ENCODE measurements at places on chromosomes 12 and 14.

DNA sequence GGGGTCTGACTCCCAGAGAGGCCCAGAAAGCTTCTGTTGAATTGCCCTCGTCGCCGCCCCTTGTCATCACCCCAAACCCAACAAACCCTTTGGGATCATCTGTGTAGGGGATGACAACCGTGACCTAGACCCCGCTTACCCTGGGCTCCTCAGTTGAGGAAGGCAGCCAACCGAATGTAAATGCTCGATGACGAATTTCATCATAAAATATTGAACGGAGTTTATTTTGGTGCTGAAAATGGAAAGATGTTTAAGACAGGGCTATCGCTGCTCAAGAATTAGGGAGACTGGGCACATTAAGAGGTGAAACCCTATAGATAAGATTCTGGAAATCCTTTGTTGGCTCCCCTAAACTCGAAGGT is 512 bp downstream of the ACTR10 start:
- DNase-seq: no peak

GRCh38 chr14:88252498-88252897 is 70.6 kb downstream of the KCNK10 start:
- no peak for DNase-seq

GRCh38 chr14:77902811-77903210 is 102.9 kb downstream of the ADCK1 start:
- DNase-seq: no peak

- DNase-seq: no peak
These were observed 6.7 kb upstream of the RPS6KA5 start for GRCh38 chr14:91067186-91067585.

- no peak for DNase-seq
These were observed 63.5 kb downstream of the MED13L start for GRCh38 chr12:116213885-116214527.

DNA sequence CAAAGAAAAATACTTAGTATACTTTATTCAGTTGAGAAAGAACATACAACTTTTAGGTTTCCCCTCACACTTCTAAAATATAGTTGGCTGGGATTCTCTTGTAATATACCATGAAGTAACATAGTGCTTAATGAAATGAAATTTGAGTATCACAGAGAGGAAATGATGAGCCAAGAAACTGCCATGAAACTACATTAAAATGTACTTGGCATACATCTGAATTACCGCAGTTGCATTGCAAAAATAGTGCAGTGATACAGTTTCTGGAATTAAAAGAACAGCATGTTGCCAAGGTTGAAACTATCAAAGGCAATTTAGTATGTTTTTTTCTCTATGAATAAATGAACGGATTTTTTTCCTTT is 389.2 kb downstream of the TMEM117 start:
- DNase-seq: no peak

GRCh38 chr14:85380881-85381280 is 149.1 kb upstream of the FLRT2 start:
- DNase-seq: no peak

GRCh38 chr14:105043641-105044040 is 21.6 kb downstream of the GPR132 start:
- no peak for DNase-seq

GRCh38 chr12:105748806-105749600 is 389.8 kb downstream of the NUAK1 start:
- no peak for DNase-seq

DNA sequence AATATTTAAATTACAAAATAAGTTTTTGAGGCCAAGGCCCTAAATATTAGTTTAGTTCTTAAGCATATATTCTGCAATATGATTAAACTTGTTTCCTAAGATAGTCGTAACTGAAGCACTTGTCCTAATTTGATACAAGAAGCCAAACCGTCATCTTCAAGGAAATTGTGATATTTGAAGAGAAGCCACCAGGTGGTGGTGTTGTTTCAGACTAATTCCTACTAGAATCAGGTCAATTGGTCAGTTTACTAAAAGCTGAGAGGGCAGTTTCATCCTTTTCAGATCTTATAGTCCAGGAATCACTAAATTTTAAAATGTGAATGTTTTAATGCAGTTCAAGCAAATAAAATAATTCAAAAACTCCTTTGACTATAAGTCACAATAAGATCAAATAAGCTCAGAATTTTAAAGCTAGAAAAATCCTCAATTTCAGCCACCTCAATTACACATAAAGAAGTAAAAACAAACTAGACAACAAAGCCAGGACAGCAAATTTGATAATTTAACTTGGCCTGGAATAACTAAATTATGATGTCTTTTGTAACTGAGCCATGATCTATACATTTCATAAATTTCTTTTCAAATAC is 7.1 kb upstream of the ARL1 start:
- DNase-seq: no peak

DNA sequence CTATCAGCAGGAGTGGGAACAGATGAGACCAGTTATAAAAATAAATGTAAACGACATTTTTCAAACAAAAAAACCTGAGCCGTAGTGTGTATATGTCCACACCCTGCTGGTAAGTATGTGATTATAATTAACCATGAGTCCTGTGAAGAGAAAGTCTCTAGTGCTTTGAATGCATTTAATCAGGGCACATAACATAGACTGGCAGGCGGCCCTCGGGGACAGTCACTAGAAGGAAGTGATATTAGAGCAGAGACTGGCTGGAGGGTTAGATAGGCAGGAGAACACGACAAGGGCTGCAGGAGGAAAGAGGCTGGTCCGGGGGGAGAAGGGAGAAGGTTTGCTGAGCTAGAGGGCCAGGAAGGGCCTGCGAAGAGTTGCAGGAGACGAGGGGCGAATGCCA is 23.8 kb upstream of the ELK3 start:
- no peak for DNase-seq

DNA sequence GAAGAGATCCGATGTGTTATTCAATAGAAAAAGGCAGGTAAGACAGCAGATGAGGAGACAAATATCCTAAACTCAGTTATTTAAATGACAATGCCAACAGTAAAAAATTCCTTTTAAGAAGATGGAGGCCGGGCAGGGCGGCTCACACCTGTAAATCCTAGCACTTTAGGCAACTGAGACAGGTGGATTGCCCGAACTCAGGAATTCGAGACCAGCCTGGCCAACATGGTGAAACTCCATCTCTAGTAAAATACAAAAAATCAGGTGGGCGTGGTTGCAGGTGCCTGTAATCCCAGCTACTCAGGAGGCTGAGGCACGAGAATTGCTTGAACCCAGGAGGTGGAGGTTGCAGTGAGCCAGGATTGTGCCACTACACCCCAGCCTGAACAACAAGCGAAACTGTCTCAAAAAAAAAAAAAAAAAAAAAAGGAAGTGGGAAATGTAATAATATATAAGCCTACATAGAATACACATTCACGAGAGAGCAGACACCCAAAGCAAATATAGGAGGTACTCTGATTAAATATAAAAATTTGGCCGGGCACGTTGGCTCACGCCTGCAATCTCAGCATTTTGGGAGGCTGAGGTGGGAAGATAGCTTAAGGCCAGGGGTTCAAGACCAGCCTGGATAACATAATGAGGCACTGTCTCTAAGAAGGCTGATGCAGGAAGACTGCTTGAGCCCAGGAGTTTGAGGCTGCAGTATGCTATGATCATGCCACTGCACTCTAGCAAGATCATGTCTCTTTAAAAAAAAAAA is 19.0 kb downstream of the CORO1C start:
- DNase-seq: no peak

DNA sequence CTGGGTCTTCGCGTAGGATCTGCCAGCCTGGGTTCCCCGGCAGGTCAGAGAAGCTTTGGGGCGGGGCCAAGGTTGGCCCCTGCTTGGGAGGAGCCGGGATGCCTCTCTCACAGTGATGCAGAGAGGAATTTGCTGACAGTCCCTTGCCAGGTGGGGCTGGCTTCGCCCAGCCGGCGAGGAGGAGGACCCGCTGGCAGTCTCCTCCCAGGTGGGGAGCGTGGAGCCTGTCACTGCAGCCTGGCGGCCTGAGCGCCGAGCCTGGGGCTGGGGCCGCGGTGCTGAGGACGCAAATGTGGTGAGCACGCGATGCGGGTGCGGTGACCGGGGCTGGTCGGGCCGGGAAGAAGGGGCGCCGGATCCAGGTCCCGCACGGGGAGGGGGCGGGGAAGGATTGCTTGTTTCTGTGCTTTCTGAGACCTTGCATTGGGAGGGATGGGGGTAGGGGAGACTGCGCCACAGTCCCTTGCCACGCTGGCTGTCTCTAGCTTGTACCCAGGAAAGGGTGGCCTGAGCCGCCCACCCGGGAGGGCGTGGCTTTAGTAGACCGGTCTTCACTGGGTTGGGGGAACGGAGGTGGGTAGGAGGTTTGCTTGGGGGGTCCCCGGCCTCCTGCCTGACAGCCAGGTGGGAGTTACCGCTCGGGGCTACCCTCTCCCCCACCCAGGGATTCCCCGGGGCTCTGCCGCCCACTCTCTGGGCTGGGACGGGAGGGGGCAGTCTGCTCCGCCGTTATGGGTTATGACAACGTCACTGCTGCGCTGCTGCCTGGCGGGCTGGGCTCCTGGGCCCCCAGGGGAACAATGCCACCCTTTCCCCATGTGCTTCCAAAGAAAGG is at the start of gene TMEM63C:
TMEM63C (plus strand) TSS at position 196 of the 835 bp plus-strand sequence. CDS start 37,016 bp downstream, outside the sequence.
- peak; percentile 33 for DNase-seq

DNA sequence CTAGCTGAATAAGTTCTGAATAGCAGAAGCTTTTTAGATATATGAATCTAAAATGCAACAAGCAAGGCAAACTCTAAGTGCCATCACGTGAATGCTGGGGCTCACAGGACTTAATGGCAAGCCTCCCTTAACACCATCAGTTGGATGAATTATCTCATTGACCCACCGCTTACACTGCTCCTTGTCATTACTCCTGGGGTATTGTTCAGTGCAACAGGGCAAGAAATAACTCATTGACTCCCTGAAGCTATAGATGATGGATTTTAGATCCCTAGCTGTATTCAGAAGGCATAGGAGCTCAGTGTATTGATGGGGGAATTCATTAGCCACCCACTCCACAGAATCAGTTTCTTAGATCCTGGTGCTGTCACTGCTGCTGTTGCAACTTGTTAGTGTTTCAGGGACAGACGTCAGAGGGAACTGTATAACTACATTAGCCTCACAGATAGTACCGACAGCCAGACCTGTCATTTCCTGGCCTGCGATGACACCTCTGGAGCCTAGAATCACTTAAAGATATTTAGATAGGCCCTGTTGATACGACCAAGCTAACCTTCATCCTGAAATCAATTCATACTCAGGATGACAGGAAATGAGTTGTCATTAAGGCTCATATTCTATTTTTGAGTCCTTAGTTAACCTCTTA is 735.3 kb downstream of the DIO2 start:
- DNase-seq: no peak

DNA sequence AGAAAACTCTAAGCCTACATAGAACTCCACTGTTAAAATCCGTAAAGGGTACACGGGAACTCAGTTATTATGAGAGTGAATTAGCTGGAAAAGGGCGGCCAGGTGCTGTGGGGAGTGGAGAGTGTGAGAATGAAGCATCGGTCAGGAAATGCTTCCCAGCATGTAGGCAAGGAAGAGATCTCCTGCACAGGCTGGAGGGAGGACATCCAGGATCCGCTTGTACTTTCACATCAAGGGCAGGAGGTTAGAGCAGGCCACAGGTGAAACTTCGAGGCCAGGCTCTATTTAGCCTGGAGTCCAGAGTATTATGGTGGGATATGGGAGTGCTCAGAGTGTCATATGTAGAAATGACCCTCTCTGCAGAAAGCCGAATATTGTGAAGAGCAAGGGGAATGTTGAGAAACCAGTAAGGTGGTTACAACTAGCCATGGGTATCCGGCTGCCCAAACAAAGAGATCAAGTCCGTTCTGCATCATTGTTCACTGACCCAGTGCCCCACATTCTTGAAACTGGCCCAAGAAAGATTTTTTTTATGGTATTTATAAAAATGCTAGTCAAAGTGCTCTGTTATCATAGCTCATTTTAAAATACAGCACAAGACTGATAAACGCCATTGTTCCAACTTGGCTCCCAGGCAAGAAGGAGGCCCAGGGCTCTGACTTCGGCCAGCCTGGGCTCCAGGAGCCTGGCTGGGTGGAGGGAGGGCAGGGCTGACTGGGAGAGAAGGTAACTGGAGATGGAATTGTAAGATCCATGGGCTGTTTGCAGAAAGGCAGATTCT is 79.4 kb upstream of the HIF1A start:
- no peak for DNase-seq

- no peak for DNase-seq
These were observed 110.5 kb upstream of the CLEC14A start for GRCh38 chr14:38366374-38366773.

DNA sequence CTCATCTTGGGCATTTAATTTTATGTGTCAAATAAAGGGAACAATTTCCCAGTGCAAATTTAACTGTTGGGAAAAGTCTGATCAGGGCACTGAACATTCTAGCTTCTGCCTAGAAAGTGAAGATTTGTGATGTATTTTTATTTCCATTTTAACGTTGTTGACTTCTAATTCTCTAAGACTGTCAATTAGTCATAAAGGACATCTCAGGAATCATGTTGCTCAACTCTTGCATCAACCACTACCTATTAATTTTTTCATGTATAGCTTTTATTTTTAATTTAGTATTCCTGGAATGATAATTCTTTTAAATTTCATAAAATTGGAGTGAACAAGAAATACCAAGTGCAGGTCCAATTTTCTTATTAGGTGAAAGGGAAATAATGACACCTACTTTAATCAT is 87.9 kb upstream of the METAP2 start:
- DNase-seq: no peak

Measured in activated effector memory CD4-positive, alpha-beta T cell treated with Interleukin-2 at 50 U/mL for 16 hours (primary cell).